Effector CD4-positive, alpha-beta T cell (primary cell): ENCODE measurements at places on chromosomes 3 and 15.
A peak's percentile ranks its signal among the peaks of the same experiment; 100 is the strongest.

DNA sequence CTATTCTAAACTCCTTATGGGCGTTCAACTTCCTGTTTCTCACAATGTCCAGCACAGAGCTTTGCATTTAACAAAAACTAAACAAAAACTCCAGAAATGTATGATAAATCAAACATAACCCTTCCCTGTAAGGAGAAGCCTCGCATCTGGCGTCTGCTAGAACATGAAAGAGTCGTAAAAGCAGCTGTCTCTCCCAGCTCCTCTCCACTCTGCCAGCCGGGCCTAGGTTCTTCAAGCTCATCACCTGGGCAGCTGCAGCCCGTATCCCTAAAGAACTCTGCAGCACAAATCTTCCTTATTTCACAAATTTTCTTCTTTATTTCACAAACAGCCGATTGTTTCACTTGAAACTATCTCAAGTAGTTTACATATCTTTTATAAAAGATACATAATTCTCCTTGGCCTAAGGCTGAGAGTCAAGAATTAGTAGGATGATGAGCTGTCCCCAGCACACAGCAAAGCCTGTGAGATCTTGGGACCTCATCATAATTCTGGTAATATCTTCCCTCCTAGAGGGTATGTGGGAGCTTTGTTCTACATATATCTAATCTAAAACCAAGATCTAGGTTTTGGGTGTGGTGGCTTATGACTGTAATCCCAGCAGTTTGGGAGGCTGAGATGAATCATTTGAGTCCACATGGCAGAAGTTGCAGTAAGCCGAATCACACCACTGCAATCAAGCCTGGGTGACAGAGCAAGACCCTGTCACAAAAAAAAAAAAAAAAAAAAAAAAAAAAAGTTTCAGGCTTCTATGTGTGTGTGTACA is 35.3 kb downstream of the ANXA2 start:
- DNase-seq: no peak

GRCh38 chr15:52559575-52559974 is 9.3 kb downstream of the ARPP19 start:
- DNase-seq: no peak

DNA sequence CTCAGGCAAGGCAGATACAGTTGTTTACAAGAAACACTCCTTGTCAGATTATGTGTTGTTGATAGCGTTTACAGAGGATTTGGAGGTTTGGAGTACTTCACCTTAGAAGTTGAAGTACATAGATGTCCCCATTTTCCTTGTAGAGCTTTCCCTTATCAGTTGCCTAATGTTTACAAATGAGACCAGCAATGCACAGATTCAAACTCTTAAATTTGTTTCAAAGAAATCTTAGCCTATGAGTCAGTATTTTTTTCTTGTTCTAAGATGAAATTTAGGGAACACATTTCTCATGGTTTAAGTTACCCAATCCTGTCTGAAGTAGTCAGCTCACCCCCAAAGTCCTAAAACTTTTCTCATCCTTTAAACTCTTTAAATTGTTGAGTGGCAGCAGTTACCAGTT is 6.3 kb upstream of the EIF5A2 start:
- no peak for DNase-seq

- DNase-seq: no peak
These were observed 50.3 kb downstream of the CHSY1 start for GRCh38 chr15:101201411-101202174.

GRCh38 chr15:29554531-29554930 is 267.7 kb downstream of the TJP1 start:
- no peak for DNase-seq

GRCh38 chr15:74584779-74585178 is 30.9 kb upstream of the CLK3 start:
- no peak for DNase-seq

DNA sequence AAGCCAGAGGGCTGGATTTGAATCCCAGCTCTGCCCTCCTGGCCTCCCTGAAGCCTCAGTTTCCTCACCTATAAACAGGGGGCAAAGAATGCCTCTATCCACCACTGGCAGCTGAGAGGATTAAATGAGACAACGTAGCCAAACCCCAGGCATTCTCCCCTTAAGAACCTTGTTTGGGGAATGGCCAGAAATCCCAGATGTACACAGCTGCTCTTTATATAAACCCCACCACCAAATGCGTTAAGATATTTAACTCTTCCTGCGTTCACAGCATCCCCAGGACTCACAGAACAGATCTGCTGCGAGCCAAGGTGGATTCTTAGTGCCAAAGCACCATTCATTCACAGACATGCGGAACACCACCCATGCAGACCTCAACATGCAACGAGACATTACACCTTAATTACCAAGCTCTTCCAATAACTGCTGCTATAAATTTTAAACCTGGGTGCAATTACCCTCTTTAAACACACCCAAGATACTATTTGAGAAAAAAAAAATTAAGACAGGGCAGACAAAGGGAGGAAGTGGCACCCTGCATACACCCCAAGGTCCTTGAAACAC is 5.2 kb downstream of the TLE3 start:
- no peak for DNase-seq

GRCh38 chr3:124861041-124861440 is 26.1 kb downstream of the ITGB5 start:
- DNase-seq: no peak

GRCh38 chr3:112448939-112449338 is 50.3 kb downstream of the BTLA start:
- DNase-seq: no peak

DNA sequence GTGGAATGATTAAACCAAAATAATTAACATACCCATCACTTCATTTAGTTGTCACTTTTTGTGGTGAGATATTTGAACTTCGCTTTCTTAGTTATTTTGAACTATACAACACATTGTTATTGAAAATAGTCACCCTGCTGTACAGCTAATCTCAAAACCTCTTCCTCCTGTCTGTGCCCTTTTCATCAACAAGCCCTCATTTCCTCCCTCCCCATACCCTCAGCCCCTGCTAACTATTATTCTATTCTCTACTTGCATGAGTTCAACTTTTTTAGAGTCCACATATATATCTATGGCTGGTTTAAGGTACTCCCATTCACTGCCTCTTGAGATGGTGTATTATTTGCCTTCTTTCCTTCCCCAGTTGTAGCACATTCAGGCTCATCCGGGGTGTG is 32.2 kb downstream of the COL8A1 start:
- no peak for DNase-seq

GRCh38 chr3:12967606-12968351 is 105.5 kb downstream of the IQSEC1 start:
- peak; percentile 82 for DNase-seq

GRCh38 chr3:189108067-189108466 is 63.7 kb upstream of the TPRG1 start:
- no peak for DNase-seq
